ENCODE measurements at places on chromosomes 1 and 21.
A peak's percentile ranks its signal among the peaks of the same experiment; 100 is the strongest.

GRCh38 chr1:48294656-48295055 is 72.1 kb downstream of the SLC5A9 start:
- DNase-seq, result no peak

DNA sequence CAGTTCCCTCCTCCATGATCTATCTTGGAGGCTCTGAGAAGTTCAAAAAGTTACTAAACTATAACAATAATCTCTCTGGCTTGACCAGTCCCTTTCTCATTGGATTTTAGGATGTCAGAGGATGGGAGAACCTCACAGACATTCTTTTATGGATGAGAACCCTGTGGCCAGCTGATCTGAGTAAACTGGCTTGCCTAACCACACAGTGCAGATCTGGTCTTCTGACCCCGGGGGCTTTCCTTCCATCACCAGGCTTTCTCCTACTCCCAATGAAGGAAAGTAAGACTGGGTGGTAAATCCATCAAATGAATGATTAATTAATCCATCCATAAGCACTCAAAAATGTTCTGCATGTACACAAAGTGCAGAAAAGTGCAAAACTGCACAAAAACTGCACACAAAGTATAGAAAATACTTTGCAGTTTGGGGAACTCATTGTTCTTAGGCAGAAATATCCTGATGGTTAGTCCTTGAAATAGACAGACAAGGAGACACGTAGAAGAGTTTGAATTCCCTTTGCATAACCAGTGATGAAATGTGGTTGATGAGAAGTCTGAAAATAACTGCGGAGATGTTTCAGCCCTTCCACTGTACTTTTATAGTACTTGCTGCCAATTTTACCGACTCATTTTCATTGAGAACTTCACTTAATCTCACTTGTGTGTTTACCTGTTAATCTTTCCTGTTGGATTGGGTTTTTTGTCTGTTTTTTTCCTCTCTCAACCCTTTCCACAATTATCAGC is 2.5 kb upstream of the F3 start:
- peak; percentile 68 for DNase-seq

DNA sequence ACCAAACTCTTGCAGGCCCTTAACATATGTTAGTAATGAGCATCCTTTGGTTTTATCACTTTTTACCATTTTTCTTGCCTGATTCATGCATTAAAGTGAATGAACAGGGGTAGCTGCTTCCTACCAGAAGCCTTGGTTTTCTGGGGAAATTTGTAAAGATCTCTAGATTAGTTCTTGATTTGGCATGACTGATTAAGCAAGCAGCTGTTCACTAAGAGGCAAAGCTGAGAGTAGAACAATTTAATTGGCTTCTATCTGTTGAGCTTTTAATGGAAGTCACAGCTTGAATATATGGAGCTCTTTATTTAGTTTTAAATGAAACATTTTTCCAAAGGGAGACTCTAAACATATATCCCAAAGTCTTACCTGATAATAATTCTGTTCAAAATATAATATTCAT is 23.6 kb downstream of the TLCD4 start:
- no peak for DNase-seq

- no peak for DNase-seq
These were observed 48.0 kb upstream of the B3GALNT2 start for GRCh38 chr1:235552146-235552716.

DNA sequence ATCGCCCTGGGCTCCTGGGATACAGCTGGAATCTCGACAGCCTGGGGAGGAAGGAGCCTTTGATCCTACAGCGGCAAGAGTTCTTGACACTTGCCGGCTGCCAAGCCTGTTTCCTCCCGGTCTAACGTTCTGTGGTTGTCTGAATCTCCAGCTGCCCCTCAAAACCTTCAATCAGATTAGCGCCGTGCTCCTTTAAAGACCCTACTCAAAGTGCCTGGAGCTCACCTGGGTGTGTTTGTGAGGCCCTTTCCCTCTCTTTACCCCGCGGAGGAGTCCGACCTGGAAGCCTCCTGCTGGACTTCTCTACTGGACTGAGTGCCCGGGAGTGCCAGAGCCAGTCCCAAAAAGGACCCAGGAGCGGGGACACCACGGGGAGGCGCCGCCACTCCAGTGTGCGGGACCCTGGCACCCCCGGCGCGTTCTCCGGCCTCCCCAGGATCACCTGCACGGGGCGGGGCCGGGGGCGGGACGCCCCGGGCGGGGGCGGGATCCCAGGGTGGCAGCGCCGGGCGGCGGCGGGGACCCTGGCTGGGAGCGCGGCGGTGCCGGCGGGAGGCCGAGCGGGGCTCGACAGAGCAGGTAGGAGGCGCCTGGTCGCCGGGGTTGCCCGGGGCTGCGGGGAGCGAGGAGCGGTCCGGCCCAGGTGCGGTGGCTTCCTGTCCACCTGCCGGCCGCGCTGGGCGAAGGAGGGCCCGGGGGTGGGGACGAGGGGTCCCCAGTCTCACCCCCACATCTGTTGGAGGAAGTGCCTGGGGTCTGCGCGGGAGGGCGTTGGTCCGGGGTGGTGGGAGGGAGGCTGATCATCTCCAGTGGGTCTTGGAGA is at the start of gene NCMAP:
TSS of gene NCMAP (plus strand) at position 497 of the 823 bp plus-strand sequence. CDS start 39,344 bp downstream, outside the sequence.
- DNase-seq, result no peak

GRCh38 chr1:54816130-54816529 is 15.0 kb upstream of the TTC22 start:
- no peak for DNase-seq

DNA sequence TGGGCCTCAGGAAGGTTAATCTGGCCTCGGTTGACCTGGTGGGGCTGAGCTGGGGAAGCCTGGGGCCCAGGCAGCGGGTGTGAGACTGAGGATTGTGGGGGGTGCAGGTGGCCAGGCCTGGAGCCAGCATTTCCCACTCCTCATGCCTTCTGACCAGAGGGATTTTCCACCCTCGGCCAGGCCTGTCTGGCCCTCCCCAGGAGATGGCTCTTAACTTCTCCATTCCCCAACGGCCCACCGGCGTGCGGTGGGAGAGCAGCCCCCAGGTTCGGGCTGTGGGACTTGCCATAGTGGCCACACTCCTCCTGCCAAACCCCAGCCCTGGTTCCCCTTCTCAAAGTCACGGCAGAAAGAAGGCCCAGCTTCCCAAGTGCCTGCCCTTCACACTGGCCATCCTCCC is 126.5 kb upstream of the RUNX3 start:
- no peak for DNase-seq

GRCh38 chr1:164982545-164982944 is 374.0 kb downstream of the LMX1A start:
- no peak for DNase-seq

GRCh38 chr1:43267291-43267805 is 2.4 kb upstream of the TMEM125 start:
- peak; percentile 62 for DNase-seq

DNA sequence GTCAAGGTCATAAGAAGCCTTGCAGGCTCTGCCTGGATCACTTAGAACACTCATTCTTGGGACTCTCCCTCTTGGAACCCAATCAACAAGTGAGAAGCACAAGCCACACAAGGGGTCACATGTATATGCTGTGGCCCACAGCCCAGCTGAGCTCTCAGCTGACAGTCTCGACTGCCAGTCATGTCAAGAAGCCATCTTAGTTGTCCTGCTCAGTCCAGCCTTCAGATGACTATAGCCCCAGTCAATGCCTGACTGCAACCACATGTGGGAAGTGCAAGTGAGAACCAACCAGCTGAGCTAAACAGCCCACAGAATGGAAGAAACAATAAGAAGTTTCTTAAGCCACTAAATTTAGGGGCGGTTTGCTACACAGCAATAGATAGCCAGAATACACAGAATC is 356.0 kb downstream of the KCNH1 start:
- DNase-seq, result no peak

DNA sequence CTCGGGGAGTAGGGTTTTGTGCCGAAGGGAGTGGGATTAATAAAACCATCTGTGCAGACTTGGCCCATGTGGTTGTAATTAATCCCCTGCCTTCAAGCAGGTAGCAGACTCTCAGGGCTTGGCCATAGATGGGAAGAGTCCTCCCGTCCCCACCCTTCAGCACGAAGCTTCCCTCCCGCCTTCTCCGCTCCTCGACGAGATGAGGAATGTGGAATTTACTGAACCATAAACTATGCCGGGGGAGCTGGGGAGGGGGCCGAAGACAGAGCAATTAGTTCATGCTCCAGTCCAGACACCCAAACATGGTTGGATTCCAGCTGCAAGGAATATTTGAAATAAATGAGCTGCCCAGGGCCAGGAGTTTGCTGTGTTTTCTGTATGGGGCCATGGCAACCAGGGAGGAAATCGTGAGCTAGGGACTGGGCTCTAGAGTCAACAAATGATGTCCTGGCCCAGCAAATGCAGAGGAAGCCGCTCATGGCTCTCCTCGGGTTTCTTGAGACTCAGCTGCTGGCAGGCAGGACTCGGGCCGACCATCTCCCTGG is 78.8 kb downstream of the SPSB1 start:
- DNase-seq, result peak; percentile 54

DNA sequence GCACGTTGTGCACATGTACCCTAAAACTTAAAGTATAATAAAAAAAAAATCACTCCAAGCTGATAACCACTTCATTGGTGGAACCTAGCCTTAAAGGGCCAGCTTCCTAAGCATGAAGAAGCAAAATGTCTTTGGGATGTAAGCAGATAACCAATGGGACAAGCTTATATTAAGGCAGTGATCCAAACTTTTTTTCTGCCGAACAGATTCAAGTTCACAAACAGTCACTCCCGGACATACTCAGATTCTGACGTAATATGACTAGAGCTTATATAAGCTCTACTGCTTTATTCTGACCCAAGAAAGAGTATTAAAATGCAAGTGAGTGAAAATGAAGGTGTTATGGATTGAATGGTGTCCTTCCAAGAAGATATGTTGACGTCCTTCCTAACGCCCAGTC is 44.9 kb upstream of the HIVEP3 start:
- peak; percentile 59 for DNase-seq

DNA sequence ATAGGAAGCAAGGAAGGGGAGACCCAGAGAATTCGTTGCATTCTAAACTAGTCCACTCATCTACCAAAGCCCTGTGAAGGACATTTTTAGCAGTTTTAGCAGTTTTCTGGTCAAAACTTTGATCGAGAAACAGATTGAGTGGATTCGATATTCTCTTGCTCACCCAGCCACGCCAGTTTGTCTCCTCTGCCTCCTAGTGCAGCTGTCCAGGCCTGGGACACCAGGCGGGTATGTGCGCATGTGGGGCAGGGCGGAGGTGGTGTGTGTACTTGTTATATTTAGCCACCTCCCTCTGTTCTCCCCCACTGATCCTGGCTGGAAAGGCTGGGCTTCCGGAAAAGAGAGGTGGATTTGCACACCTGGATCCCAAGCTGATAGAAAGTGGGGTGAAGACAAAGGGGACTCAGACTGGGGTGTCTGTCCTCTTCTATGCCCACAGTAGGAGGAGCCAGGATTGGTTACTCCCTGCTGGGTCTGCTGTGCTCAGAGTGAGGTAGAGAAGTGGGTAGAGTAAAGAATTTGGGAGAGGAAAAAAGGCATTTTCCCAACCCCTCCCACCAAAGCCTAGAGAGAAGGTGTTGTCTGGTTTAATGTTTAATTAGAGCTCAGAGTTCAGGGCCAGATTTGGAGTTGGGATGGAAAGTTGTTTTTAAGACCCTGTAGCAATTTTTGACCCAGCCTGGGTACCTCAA is 3.8 kb downstream of the LMNA start:
- DNase-seq, result no peak

DNA sequence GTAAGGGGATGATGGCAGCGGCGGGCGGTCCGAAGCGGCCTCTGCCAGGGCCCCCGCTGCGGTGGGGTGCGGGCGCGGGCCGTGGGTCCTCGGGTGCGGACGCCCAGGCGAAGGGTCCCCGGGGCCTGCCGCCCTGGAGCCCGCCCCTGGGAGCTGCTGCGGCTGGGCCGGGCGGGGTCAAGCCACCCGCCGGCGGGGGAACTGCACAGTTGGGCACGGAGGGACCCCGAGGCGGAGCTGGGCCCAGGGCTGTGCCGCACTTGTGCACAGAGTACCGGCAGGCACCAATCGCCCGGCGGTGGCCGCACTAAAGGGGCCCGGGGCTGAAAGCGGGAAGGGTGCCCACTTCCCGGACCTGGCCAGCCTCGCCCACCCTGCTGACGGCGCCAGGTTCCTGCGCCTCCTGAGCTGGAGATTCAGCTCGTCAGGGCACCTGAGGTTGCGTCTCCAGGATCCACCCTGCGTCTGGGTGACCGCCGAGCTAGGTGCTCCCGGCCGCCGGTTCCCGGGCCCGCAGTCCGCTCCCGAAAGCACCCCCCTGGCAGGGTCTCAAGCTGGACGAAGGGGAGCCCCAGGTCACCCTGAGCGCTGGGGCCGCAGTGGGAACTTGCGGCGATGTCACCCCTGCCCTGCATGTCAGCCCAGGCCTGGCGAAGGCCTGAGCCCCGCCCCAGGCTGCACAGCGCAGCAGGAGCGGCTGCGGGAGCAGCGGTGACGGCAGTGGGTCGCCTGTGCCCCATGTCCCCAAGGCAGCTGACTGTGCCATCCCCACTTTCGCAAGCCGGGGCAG is 56.7 kb upstream of the ETV3 start:
- DNase-seq, result no peak

DNA sequence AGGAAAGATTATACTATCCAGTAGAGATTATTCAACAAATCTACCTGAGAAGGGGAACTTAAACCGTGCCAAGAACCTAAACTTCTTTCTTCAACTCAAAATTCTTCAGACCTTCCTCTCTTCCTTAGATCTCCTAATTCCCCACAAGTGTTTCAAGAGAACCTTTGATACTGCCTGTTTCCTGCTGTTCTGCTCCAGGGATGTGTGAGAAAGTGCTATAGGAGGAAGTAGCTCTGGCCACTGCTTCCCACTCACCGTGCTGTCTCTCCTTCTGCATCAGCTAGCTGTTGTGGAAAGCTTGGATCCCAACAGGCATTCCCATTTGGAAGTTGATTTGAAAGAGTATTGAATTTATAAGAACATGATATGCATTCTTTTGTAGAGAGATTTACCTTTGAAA is 4.5 kb upstream of the NOS1AP start:
- no peak for DNase-seq

DNA sequence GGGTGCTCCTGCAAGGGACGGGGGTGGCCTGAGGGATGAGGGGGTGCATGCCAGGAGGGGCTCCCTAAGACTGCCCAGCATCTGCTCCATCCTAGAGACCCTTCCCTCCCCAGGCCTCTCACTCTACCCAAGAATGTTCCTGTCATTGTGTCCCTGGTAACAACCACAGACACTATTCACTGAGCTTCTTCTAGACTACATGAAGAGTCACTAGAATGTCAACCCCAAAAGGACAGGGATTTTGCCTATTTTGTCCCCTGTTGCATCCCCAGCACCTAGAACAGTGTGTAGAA is 2.9 kb downstream of the TNFRSF25 start:
- no peak for DNase-seq

- peak; percentile 47 for DNase-seq
These were observed 252.4 kb upstream of the DUSP10 start for GRCh38 chr1:221994274-221994698.

GRCh38 chr1:175690298-175690697 is 53.1 kb downstream of the TNR start:
- no peak for DNase-seq

DNA sequence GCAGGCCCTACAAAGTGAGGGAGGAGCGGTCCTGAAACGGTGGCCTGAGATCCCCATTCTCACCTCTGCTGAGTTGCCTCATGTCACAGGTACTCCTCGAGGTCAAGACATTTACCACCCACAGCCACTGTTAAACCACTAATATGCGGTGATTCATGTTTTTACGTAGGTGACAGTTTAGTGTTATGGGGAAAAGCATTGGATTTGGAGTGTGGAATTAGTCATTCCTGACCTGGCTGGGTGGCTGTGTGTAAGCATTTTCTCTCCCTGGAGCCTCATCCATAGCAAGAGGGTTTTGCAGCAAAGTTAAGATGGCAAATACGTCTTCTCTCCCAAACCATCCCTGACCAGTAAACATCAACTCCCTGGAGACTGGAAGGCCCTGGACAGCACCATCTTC is 57.8 kb upstream of the KCNJ6 start:
- no peak for DNase-seq

- DNase-seq, result no peak
These were observed 8.4 kb downstream of the UBASH3A start for GRCh38 chr21:42411891-42412635.

GRCh38 chr1:54619749-54620148 is 3.6 kb downstream of the FAM151A start:
- DNase-seq, result no peak

Data from fibroblast of the aortic adventitia (primary cell).